K562 (cell line): ENCODE measurements at places on chromosomes 5 and 9.

DNA sequence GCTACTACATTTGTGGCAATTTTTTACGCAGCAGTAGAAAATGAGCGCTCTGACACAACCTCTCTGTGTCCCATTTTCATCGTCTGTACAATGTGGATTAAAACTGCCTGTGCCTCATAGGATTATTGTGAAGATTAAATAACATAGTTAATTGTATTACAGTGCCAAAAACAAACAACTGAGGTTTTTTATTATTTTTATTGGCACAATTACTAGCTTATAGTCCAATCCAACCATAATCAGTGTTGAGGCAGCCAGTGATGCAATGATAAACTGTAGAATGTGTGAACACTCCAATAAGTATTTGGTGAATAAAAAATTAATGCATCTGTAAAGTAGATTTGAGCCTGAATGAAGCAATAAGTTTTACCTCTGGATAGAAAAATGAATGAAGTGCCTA, 588.3 kb downstream of the DNAH5 start:
- DNase-seq, result no peak

GRCh38 chr5:31392061-31392460, 139.8 kb downstream of the DROSHA start:
- no peak for DNase-seq

- no peak for DNase-seq
These were observed 14.7 kb downstream of the SLC45A2 start for GRCh38 chr5:33969572-33970452.

DNA sequence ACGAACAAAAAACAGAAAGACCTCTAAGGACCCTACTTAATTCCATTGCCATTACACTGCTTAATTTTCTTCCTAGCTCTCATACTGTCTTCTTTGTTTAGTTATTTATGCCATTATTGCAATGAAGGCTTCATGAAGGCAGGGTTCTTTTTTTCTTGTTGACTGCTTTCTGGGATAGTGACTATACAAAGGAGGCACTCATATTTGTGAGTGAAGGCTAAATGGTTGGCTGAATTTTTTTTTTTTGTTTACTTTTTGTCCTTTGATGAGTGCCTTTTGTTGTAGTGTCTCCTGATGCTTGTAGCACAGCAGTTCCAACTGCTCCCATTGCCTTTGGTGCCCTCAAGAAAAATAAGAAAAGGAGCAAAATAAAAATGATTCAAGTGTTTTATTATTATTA, 17.8 kb downstream of the CTNNA1 start:
- no peak for DNase-seq

- DNase-seq, result no peak
These were observed 86.8 kb upstream of the MEGF10 start for GRCh38 chr5:127203818-127204217.

- no peak for DNase-seq
These were observed 15.7 kb downstream of the LPCAT1 start for GRCh38 chr5:1507961-1508658.

DNA sequence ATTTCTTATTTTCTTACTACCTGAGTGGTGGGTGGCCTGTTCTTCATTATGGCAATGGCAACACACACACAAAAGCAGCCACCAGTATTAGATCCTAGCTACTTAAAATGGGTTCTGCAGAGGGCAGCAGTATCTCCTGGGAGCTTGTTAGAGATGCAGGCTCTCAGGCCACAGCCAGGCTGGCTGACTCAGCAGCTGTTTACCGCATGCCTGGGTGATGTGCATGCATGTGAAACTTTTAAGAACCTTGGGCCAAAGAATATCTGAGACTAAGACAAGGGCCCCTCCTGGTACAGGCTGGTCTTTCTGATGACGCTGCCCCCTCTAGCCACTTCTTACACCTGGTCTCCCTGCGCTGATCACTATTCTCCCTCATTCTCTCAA, 399.0 kb downstream of the MED10 start:
- no peak for DNase-seq

GRCh38 chr9:111870774-111871498, 25.7 kb upstream of the UGCG start:
- no peak for DNase-seq

DNA sequence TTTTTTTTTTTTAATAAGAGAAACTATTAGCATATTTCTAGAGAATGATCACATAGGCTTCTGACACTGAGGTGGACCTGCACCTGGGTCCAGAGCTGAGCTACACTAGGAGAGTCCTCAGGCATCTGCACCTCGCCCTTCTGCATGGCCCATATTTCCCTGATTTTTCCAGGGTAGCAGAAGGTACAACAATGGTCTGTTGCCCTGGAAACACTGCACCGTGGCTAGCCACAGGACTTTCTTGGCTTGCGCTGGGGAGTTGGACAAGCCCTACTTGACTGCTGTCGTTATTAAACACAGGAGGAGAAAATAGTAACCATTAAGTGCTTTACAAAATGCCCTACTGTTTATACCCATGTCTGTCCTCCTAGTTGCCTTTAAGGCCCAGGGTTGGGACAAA, 615.7 kb upstream of the MEF2C start:
- no peak for DNase-seq

DNA sequence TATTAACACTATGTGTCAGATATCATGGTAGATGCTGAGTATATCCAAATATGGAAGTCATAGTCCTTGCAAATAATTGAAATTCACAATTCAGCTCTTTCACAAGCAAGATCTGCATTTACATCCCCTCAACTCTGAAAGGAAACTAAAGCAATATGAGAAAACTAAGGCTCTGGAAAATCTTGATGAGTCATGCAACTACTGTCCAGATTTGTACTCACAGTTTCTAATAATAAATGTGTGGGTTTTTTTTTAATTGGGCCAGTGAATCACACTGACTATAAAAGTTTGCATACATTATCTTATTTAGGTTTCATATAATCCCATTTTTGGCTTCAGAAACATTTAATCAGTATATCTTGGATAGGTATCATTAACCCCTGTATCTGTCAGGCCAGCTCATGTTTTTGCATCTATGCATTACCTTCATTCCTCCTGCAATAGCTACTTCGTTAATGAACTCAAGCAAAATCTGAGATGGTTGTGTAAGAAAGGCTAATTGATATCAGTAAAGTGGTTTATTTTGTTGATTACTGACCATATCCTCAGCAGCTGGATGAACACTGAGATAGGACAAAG, 58.7 kb upstream of the PRR16 start:
- no peak for DNase-seq

GRCh38 chr9:6243746-6244145, 28.1 kb downstream of the IL33 start:
- no peak for DNase-seq

DNA sequence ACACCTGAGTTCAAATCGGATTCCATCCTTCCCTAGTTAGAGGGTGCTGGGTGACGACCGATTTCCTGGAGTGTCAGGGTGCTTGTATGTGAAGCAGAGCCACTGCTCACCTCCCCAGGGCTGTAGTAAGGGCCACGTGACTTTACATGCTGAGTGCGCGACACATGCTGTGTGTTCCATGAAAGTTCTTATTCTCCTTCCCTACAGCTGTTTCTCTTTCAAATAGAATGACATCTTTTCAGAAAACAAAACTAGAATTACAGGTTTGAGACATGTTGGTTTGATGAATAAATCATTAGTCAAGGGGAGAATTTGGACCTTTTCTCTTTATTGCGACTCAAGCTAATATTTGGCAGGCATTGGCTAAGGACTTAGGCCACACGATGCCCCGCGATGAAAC, 113.1 kb downstream of the JMY start:
- DNase-seq, result no peak

GRCh38 chr9:86993830-86994229, 46.5 kb upstream of the GAS1 start:
- no peak for DNase-seq
